NCI-H1417 (cell line): ENCODE measurements at places on chromosomes 2 and 18.

DNA sequence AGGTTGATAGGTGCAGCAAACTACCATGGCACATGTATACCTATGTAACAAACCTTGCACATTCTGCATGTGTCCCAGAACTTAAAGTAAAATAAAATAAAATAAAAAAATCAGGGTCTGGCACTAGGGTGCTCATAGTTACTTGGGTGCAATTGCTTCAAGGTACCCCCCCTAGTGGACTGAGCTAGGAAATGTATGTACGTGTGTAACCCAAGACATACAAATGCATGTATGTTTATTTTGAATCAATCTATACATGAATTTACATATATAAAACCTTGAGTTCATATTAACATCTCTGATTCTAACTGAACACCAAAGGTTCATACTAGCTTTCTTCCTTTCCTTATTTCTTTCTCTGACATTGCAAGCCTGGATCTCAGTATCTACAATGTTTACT lies 51.5 kb downstream of the USP37 start:
- peak; percentile 2 for DNase-seq

DNA sequence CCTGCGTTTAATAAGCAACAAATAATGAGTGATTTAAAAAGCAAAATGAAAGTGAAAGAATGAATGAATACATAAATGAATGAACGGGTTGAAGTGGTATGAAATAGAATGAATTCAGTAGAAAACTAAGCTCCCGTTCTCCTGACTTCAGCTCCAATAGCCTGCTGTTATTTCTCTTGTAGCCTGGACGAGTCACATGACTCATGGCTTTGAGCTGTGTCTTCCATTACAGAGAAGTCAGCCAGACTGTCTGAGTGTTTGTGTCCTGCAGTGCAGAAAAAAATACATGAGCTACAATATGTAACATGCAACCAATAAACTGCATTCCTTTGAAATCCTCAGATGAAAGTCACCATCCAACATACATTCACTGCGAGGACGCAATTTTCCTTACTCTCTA lies 21.2 kb downstream of the SCG2 start:
- no peak for DNase-seq

DNA sequence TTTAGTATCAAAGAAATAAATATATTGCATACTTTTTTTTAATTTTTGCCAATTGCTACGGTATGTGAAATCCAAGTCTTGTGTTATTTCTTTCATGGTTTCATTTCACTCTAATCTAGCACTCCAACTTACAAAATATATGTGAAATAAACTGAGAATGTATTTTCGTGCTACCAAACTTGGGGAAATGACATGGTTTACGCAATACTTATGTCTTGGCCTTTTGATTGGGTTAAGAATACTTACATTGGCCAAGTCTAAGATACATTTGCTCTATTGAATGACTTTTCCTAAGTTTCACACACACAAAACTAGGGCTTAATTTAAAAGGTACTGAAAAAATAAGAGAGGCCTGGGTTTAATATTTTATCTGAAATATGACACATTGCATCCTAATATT lies 80.5 kb downstream of the VRK2 start:
- DNase-seq, result no peak

GRCh38 chr2:74915743-74916142 lies 42.7 kb upstream of the POLE4 start:
- no peak for DNase-seq

DNA sequence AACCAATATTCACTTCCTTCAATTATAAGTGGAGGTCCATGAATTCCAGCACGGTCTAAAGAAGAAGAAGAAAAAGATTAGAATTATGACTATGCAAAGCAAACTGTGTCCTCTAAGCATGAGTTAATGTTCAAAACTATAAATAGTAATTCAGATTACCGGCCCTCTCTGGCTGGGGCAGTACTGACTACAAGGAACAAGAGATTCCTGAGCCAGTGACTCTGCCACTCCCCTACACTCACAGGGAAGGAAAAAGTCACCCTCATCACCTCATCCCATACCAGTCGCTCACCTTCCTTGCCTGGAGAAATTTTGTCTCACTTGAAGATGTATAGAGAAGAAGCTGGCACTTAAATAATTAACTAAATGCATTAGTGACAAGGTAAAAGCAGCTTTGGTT lies 56.5 kb upstream of the CD302 start:
- no peak for DNase-seq

GRCh38 chr2:68018727-68019126 lies 44.1 kb downstream of the C1D start:
- no peak for DNase-seq

GRCh38 chr2:223576873-223577272 lies 25.3 kb downstream of the SCG2 start:
- no peak for DNase-seq
